ENCODE measurements at places on chromosomes 1 and 21.

DNA sequence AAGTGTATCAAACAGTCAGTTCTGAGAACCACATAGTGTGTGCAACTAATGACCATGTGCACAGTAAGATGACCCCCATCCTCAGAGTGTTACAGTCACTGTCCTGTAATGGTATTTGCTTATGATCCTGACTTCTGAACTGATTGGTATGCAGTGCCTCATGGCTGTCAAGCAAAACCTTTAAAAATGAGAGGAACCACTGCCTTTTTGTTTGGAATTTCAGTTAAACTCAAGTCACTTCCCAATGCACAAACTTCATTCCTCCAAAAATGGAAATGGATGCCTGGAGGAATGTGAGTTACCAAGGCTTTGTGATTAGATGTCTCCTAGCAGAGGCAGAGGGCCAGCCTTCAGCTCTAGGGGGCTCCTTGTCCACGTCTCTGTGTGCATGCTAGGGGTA is 10.5 kb downstream of the C1orf198 start:
- no peak for DNase-seq

DNA sequence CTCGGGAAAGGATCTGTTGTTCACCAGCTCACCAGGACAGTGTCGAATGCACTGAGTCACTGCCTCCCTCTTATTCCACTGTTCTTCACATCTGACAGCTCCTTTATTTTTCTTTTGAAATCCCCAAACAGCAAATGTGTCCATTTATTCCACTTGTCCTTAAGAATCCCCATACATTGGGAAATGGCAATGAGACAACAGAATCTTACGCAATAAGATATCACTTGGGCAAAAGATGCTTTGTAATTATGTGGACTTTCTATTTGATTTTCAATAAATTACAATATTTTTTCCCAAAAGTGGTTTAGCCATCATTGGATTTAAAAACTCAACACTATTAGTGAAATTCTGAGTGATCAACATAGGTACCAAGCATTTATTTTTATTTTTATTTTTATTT is 3.7 kb downstream of the KRTAP20-2 start:
- DNase-seq: no peak

DNA sequence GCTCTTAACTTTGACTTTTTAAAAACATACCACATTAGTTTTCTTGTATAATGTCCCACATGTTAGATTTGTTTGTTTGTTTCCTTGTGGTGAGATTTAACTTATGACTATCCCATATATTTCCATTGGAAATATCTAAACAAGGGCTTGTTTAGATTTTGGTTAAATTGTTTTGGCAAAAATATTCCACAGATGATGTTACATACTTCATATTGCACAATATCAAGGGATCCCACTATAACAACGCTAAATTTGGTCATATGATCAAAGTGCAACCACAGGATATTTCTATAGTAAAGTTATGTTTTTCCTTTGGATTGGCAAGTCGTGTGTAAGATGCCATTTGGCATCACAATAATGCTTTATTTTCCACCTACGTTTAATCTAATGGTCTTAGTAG is 396.7 kb downstream of the TGFB2 start:
- no peak for DNase-seq

DNA sequence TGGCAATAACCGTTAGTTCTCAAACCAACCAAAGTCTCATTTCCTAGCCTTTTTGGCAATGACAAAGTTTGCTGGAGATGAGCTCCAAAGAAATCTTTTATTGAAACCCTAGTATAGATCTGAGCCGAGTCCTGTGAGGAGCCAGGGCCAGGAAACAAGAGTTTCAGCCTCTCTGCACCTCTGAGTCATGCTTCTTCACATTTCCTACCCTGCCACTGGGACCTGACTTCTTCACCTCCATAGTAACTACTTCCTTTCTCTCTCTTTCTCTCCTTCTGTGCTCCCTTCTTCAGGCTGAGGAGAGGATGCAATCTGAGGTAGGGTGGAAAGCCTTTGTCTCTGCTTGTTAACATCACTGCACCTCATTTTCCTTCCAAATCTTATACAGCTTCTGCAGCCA is 38.7 kb upstream of the IPO9 start:
- no peak for DNase-seq

GRCh38 chr1:165215676-165216075 is 140.8 kb downstream of the LMX1A start:
- DNase-seq: no peak

DNA sequence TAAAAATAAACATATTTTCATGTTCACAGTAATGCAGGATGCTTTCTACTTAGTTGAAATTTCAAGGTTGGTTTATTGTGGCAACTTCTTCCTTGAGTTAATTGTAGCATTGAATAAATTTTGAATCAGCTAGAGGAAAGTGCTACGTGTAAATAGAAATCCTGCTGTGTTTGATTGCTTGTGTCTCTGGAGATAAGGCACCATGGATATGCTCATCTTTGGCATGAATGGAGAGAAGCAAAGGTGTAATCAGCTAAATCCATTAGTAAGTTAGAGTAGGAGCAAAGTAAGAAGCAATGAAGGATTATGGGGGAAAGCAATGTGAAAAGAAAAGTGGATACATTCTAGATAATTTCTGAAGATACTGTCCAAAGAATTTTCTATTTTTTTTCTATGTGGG is 331.1 kb downstream of the PTPRC start:
- DNase-seq: no peak

- DNase-seq: no peak
Measured at GRCh38 chr1:51417496-51418383, 87.4 kb upstream of the TTC39A start.
